ENCODE measurements at places on chromosomes 7 and 10.

GRCh38 chr7:44797329-44798258 lies 1.1 kb downstream of the PPIA start:
- peak; percentile 91 for DNase-seq

DNA sequence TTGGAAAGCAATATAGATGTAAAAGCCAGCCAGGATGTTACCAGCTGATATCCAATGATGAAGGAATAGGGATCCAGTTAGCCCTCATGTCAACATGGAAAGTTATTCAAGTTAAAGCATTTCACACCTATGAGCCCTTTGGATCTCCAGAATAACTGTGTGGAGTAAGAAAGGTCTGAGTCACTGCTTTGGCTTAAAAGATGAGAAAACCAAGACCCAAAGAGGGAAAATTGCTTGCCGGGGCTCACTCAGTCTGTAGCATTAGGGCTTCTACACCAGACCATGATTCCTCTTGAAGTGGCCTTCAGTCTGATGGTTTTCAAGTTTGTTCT lies 12.6 kb downstream of the LSM5 start:
- DNase-seq, result no peak

GRCh38 chr7:66043681-66044497 lies 31.7 kb upstream of the ASL start:
- peak; percentile 14 for DNase-seq

DNA sequence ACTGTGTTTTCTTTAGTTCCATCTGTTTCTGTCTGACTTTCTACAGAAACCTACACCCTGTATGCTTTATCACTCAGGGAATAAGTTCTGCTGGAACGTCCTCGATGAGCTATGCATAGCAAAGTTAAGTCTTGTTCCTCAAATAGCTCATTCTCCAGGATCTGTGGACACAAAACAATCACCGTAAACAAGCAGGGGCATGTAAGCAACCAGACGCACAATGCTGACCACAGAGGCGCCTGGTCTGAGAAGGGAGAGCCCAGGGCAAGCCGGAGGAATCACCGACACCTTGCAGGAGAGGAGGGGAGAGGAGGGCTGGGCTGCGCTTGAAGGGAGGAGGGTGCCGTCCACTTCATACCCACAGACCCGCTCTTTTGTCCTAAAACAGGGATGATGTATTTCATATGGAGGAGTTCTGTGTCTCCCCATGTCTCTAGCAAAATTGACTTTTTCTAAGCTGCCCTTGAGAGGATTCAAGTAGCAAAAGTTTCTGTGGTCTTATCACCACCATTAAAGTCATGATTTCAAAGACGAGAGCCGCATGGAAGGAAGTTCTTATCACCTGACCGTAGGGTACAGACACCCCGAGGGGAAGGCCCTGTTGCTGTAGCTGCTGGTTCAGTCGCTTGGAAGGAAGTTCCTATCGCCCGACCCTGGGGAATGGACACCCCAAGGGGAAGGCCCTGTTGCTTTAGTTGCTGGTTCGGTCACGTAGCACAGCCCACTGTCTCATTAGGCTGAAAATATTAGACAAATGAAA lies 14.3 kb downstream of the CALML3 start:
- no peak for DNase-seq

DNA sequence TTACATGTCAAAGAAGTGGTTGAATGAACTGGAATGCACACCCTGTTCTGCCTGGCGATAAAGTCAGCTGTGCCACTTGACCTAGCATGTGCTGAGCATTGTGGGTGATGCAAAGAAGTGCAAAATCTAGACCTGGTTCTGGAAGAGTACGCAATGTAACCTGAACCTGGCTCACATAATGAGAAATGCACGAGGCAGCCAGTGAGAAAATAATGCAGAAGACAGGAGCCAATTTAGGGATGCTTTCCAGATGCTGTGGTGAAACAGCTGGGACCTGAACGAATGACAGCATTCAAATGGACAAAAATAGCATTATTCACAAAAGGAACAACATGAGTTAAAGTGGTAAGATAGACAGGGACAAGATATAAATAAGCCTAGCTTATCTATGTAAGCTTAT lies 402.6 kb downstream of the SORCS1 start:
- no peak for DNase-seq

DNA sequence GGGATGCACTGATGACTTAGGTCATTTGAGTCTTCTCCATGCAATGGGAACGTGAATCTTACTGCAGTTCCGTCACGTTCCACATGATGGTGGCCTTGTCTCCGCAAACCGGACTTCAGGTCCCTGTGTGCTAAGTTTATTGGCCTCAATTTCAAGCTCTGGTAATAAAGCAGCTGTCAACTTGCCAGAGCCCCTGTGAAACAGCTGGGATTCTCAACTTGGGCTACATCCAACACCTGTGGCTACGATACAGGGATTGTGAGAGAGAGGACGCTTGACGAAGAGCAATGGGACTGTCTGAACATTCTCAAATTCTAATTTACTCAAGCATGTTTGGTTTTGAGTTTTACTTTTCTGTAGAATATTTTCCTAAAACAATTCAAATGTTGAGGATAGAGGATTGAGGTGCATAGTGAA lies 174.2 kb downstream of the PTN start:
- no peak for DNase-seq
